ENCODE measurements at places on chromosomes 1 and 21. TPM values are rescaled to one million over a fixed set of nuclear protein-coding genes. Genes with fewer than 3 reads are reported as not detected.

The AGL gene
- total RNA-seq = 4.1 TPM

The LCE2A gene
- not detected for total RNA-seq

The RBM15 gene
- 6.7 TPM for total RNA-seq

The RGS13 gene
- total RNA-seq = not detected
